ENCODE measurements at places on chromosomes 5 and 9.

DNA sequence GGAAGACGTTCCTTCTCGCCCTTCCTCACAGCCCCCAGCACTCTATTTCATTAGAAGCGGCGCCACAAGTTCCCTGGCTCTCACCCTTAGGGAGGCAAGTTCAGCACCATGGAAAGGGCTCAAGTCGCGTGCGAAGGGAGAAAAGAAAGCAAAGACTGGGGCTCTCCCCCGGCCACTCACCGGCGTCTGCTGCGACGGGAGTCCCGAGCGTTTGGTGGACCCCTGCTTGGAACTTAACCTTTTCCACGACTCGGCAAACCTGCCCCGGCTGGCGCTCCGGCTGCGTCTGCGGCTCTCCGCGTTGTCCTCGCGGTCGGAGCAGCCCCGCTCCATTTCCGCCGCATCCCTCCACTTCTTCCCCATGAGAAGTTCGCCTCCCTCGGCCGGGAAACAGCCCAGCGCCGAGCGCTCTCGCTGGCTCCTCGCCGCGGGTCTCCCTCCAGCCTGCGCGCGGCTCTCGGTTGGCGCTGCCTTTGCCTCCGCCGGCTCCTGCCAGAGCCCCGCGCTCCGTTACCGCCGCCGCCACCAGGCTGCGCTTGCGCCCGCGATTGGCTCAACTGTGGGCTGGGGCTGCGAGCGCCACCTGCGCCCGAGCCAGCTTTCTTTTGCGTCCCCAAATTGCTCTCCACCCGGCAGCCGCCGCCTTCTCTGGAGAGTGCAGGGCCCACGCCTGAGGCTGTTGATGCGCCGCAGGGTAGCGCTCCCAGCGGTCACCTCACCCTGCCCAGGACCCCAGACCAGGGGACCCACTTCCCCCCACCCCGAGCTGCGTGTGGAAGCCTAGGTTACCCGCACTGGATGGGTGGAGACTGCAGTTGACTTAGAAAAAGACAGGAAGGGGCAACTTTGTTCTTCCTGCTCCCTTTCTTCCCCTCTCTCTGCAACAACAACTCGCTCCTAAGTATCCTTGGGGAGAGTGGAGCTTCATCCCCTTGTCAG lies 321.6 kb downstream of the CEMIP2 start:
- no peak for DNase-seq

GRCh38 chr5:138831703-138832102 lies 43.4 kb downstream of the LRRTM2 start:
- no peak for DNase-seq

DNA sequence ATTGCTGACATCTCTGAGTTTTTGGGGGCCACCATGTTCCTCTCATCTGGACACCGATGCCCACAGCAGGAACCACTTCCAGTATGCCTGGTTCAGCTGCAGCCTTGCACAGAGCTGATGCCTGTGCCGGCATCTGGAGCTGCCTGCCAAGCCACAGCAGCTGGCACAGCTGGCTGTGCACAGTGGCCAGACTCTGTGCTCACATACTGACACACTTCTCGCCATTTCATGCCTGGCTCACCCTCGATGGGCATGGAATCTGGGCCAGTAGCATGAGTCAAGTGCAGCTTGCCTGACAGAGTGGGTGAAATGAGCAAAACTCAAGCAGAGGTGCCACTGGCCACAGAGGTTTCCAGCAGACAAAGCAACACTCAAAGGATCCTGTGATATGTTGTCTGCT lies 863.4 kb downstream of the DNAH5 start:
- no peak for DNase-seq

GRCh38 chr5:170597872-170598271 lies 94.1 kb downstream of the KCNIP1 start:
- DNase-seq: no peak

DNA sequence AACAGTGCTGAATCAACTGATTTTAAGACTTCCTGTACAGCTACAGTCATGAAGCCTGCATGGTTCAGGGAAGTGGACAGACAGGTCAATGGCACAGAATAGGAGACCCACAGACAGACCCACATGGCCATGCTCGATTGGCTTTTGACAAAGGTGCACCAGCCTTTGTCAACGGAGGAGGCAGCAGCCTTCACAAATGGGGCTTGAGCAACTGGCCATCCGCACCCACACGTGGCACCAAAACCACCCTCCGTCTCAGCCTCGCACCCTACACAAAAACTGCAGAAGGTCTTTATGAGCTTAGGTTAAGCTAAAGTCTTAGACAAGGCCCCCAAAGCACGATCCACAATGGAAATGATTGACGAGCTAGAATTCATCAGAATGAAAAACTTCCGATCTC lies 59.5 kb upstream of the UBAC1 start:
- no peak for DNase-seq

GRCh38 chr9:19879062-19879461 lies 90.2 kb upstream of the SLC24A2 start:
- DNase-seq: no peak

- DNase-seq: no peak
These were observed 24.3 kb downstream of the RAD23B start for GRCh38 chr9:107307331-107307730.

- DNase-seq: no peak
These were observed 252.1 kb downstream of the SEC61B start for GRCh38 chr9:99474186-99474585.

DNA sequence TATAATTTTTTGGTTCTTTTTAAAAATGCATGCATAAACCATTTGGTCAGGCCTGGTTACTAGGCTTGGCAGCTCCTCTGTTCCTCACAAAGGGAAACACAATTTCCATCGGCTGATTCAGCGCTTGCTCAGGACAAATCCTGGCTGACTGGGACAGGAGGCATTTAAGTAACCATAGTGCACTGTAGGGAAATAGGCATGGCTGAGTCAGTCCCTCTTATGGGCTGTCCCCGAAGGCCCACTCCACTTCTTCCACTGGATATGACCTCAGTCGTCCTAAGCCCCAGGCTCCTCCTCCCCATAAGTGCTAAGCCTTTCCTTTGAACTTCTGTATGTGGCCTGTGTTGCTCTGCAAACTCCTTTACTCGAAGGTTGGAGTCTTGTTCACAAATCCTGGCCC lies 71.2 kb upstream of the GLIS3 start:
- DNase-seq: no peak

DNA sequence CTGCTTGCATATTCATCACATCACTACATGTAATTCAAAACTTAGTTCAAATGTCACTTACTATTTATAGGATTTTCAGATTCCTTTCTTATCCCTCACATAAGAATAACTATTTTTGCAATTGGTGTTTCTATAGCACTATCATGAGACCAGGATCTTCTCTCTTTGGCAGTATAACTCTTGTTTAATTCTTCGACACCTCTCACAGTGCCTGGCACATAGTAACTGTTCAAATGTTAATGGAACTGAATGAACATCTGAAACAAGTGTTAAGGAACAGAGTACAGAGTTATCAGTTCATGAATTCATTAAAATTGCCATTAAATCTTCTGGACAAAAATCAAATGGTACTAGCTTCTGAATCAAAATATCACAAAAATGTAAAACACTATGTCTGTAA lies 40.0 kb downstream of the FBXL17 start:
- DNase-seq: no peak

DNA sequence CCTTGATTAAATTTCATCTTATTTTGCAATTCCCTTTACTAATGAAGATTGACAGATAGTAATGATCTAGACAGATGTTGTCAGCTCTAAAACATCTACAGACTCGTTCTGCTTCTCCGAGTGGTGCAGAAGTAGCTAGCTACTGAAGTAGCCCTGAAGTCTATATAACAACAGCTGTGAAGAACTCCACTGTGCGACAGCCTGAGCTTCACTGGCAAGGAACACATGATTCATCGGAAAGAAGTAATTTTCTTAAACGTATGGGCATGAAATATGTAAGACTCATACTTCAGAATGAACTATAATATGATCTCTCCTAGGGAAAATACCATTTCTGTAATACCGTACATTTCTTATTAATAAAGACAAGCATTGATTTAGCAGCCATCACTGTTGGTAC lies 96.2 kb downstream of the TRPM3 start:
- DNase-seq: no peak

- DNase-seq: no peak
These were observed 37.9 kb downstream of the ERGIC1 start for GRCh38 chr5:172871982-172872381.

- DNase-seq: no peak
These were observed 31.1 kb downstream of the KCNIP1 start for GRCh38 chr5:170534941-170535340.

DNA sequence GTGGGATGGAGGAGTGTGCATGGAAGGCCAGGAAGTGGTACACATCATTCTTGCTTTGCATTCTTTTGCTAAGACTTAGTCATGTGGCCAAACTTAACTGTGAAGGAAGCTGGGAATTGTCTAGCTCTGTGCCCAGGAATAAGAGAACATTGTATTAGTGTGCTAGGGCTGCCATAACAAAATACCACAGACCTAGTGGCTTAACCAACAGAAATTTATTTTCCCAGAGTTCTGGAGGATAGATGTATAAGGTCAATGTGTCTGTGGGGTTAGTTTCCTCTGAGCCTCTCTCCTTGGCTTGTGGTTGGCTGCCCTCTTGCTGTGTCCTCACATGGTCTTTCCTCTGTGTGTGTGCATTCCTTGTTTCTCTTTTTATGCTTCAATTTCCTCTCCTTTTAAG lies 32.4 kb downstream of the NNT start:
- no peak for DNase-seq

DNA sequence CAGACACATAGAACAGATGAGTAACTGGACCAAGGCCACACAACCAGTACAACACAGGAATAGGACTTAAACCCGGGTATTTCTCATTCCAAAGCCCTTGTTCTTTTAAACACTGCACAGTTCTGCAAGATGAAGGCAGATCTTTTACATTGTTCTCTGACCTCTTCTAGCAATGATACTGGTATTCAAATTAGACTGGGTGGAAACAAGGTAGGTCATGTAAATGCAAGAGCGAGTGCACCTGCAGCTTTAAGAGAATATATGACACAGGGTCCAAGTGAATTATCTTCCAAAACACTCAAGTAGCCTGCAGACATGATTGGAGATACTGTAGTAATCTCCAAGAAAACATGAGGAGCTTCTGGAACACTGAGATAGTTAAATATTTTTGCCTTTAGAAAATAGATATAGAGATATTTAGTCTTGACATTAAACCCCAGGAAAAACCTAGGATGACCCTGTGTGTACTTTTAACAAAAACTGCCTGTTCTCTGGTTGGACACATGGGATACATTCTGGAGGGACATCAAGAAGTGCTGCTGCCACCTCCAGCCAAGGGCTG lies 130.6 kb upstream of the EPB41L4A start:
- DNase-seq: no peak

- no peak for DNase-seq
These were observed 40.8 kb downstream of the SHC3 start for GRCh38 chr9:89137542-89138462.

DNA sequence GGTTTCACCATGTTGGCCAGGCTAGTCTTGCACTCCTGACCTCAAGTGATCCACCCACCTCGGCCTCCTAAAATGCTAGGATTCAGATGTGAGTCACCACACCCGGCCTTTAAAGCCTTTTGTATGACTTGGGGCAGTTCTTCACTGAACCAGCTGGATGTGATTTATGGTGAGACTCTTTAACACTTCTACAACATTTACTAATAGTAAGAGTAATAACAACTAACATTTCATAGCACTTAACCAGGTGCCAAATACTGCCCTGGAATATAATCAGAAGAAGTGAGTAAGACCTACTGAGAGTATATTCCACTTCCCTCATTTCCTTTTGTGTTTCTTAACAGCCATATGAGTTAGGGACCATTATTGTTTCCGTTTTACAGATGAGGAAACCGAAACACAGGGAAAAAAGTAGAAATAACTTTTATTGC lies 10.0 kb downstream of the ZSWIM6 start:
- DNase-seq: no peak

DNA sequence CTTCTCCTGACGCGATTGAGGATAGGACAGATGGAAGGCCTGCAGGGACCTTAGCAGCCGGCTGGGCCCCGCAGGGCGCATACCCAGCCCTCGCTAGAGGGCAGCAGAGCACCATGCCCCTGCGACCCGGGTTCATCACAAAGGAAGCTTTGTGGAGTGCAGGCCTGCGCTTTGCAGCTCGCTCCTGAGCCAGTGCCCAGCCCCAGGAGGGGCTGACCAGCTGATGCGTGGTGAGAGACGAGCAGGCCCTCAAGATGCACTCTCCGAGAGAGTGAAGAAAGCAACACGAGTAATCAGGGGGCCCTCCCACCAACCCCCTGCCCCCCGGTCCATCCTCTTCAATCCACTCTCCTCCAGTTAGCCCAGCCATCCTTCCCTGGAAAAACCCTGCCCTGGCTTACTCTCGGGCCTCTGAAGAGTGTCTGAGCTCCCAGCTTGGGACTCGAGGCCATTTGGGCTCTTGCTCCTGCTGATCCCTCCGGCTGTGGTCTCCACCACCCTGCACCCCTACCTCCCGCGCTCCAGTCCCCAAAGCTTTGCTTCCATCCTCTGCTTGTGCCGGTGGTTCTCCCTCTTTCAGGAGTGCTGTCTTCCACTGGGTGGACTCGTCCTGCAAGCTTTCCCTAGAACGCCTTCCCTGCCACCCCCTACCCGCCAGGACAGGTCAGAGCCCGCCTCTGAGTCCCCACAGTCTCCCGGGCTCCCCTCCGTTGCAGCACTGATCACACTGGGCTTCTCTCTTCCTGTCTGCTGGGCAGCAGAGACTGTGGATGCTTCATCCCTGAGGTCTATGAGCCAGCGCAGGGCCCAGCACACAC lies 9.1 kb upstream of the KIF12 start:
- no peak for DNase-seq

- DNase-seq: no peak
These were observed 210.3 kb downstream of the CDK5RAP2 start for GRCh38 chr9:120369608-120370220.

DNA sequence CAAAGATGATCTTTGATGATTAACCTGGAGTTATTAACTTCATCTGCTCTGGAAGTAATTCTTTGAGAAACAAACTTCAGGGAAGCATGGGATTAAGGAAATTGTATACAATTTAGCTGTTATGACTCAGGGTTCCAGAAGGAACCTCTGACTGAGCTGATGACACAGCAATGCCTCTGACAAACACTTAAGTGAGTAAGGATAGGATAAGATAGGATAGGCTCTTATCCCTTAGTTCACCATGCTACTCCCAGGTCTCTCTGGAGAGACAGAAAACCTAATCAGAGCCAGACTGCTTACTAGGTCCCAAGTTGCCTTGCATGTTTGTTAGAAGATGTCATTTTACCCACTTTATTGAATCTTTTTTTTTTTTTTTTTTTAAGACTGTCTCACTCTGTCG lies 12.6 kb upstream of the TMEM38B start:
- no peak for DNase-seq

DNA sequence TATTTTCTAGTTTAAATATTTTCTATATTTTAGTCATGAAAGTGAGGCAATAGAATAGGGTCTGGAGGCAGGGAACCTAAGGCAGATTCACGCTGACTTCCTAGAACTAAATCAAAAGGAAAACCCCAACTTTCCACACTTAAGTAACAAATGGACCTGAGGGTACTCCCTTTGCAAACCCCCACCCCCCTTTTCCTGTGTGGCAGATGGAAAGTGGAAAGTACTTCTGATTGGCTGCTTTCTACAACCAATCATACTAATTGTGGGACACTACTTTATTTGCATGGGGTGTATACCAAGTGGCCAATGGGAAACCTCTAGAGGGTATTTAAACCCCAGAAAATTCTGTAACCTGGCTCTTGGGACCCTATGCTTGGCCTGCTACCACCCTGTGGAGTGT lies 4.8 kb upstream of the CENPH start:
- DNase-seq: no peak

- no peak for DNase-seq
These were observed 190.3 kb downstream of the WDR70 start for GRCh38 chr5:37569466-37569865.

GRCh38 chr5:13994621-13995253 lies 50.2 kb upstream of the DNAH5 start:
- DNase-seq: no peak

Measured in activated naive CD8-positive, alpha-beta T cell treated with anti-CD3 and anti-CD28 coated beads, Interleukin-2, amount 50 U/mL, for 16 hours (primary cell).